Stimulated activated CD4-positive, alpha-beta T cell treated with anti-CD3 and anti-CD28 coated beads, Interleukin-1b, Interleukin-23, amount 100 ng/mL, for 1 hour (primary cell): ENCODE measurements at places on chromosomes 12 and 14.

DNA sequence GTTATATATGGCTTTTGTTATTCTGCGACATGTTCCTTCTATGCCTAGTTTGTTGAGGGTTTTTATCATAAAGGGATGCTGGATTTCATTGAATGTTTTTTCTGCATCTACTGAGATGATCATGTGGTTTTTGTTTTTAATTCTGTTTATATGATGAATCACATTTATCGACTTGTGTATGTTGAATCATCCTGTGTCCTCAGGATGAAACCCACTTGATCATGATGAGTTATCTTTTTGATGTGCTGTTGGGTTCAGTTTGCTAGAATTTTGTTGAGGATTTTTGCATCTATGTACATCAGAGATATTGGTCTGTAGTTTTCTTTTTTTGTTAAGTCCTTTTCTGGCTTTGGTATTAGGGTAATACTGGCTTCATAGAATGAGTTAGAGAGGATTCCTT is 291.2 kb downstream of the AKAP6 start:
- DNase-seq = no peak

- DNase-seq = no peak
Observed at GRCh38 chr12:74537126-74537706, 419 bp upstream of the ATXN7L3B start.

DNA sequence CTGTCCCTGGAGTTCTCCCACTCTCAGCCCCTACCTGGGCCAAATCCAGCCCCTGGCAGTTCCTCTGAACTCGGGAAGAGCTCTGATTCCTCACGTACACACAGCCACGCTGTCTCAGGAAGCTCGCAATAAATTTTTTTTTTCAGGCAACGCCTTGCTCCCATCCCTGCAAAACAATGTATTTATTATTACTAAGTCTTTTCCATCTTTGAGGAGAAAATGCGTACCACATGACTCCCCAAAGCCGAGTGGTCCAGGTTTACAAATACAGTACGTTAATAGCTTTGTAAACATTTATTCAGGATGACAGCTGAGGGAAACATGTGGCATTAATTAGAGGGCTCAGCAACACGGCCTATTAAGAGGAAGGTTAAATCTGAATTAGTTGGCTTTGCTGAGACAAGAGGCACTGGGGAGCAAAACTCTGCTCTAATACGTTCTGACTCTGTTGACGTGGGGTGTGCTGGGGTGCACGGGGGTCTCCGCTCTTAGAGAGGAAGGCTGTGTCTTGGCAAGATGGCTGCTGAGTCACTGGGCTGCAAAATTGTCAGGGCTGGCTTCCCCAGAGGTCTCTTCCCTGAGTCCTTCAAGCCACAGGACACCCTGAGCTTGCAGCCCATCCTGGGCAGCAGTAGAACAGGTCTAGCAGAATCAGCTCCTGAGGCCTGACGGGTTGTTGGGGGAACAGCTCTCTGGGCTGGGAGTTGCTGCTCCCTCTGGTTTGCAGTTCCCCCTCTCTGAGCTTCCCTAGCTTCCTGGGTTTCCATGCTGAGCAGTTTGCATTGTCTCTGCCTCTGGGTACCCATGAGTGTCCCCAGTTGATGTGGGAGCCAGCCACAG is 185.2 kb upstream of the TBX3 start:
- no peak for DNase-seq

DNA sequence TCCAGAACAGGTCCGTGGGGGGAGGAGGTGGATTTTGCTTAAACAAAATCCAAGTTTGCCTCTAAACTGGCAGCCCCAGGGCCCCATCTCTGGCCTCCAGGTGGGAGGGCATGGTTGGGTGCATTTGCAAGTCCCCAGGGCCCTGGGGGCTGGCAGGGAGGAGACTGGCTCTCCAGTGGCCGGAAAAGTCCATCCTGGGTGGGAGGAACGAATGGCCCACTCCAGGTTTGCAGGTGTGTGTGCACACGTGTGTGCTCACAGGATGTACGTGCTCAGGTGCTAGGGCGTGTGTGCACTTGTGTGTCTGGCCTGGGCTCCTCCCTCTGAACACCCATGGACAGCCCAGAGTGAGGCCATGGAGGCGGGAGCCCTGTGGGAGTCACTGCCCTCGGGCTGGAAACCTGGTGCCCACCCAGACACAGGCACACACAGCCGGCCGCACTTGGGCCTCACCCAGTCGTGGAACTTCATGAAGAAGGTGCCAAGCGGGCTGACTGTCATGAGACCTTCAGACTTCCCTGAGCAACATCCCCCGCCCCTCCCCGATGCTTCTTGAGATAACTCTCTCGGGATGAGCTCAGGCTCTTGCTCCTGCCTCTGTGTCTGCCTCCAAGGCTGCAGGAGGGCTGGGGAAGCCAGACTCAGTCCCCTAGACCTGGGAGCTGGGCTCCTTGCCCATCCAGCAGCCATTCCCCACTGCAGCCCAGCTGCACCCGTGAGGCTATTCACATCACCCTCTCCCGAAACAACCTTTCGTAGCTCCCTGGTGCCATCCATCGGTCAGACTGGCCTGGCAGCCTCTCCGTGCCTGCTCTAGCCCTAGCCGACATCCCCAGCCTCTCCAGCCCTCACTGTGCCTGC is 9.4 kb downstream of the AHNAK2 start:
- no peak for DNase-seq

- no peak for DNase-seq
Observed at GRCh38 chr12:70236990-70237389, 6.2 kb upstream of the CNOT2 start.

GRCh38 chr14:69637503-69638031 is 26.2 kb downstream of the SUSD6 start:
- DNase-seq = no peak

GRCh38 chr12:65140738-65141137 is 19.6 kb upstream of the WIF1 start:
- DNase-seq = no peak

- no peak for DNase-seq
Observed at GRCh38 chr12:90407841-90408240, 547.1 kb downstream of the CCER1 start.

GRCh38 chr12:117119592-117120198 is 20.5 kb upstream of the TESC start:
- no peak for DNase-seq

- DNase-seq = no peak
Observed at GRCh38 chr14:88910386-88910785, 85.9 kb downstream of the TTC8 start.

GRCh38 chr12:22850185-22850584 is 225.2 kb downstream of the ETNK1 start:
- no peak for DNase-seq

GRCh38 chr12:111304642-111305071 is 64.2 kb downstream of the PHETA1 start:
- peak; percentile 16 for DNase-seq

GRCh38 chr14:104344818-104345620 is 206.6 kb downstream of the KIF26A start:
- DNase-seq = no peak
